ENCODE measurements at places on chromosomes 6 and 20. TPM values are rescaled to one million over a fixed set of nuclear protein-coding genes. Genes with fewer than 3 reads are reported as not detected.

The TMEM239 gene
- total RNA-seq: not detected

The LY6G6F gene
- total RNA-seq: not detected

DNA sequence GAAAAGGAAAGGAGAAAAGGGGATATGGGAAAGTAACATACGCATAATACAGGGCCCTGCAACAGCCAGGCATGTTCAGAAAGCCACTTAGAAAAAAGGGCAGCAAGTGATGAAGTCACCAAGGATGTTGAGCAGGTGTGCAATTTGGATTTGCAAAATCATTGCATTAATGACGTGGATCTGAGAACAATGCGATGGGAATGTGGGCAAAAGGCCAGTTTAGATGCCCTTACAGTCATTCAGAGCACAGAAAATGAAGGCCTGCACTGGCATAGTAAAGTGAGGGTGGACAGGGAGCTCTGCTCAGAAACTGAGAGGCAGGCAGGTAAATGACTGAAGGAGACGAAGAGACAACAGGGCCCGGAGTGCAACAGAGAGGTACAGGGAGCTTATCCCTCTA lies 123.7 kb upstream of the NHSL1 start:
- H3K4me3 ChIP-seq: no peak overlapping the region
- no peak for DNase-seq
- no peaks in the 10 kb centered on the region for H3K36me3 ChIP-seq
- H3K27me3 ChIP-seq: no peaks in the 10 kb centered on the region

DNA sequence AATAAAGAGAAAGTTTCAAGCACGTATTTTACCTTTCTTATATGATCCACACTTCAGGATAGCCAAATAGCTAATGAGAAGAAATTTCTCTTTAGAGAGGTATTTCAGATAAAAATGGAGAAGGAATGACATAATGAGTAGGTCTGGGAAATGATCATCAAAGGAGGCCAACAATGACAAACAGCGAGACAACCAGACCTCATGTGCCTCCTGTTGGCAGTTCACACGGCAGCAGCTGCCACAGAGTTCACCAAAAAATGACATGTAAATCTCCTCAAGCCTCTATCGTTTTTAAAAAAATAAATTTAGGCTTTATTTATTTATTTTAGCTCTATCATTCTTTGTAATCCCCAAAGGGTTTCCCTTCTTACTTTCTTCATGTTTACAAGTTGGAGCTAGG lies 47.7 kb downstream of the SLC2A12 start:
- DNase-seq: no peak
- no peaks in the 10 kb centered on the region for H3K27me3 ChIP-seq
- H3K27ac ChIP-seq: no peak overlapping the region
- H3K4me3 ChIP-seq: no peak overlapping the region
- H3K4me1 ChIP-seq: peaks cover 4% of the 10 kb centered on the region

DNA sequence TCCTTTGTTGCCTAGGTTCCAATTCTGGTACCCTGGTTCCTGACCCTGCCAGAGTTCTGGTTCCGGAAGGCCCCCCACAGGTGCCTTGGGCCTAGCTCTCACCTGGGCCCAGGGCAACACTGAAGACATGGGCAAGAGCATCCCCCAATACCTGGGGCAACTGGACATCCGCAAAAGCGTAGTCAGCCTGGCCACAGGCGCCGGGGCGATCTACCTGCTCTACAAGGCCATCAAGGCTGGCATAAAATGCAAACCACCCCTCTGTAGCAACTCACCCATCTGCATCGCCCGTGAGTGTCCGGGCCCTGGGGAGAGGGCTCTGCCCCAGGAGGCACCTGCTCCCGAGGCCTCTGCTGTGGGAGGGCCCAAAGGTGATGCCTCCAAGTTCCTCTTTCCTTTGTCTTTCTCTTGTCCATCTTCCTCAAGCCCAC lies at the start of gene ARMC12:
ARMC12 (plus strand) TSS at position 51 of the 431 bp plus-strand sequence; CDS start at position 128, 77 bp downstream.
- H3K4me3 ChIP-seq: no peak within 1 kb of the TSS
- no peaks in the 10 kb centered on the region for H3K36me3 ChIP-seq
- DNase-seq: peak; percentile 15

- no peaks in the 10 kb centered on the region for H3K27me3 ChIP-seq
- H3K4me3 ChIP-seq: no peak overlapping the region
- no peak overlapping the region for H3K27ac ChIP-seq
Observed at GRCh38 chr20:55888685-55889084, 116.6 kb downstream of the CBLN4 start.

- no peaks in the 10 kb centered on the region for H3K36me3 ChIP-seq
- no peak overlapping the region for H3K27ac ChIP-seq
- H3K4me3 ChIP-seq: no peak overlapping the region
- no peak for DNase-seq
Observed at GRCh38 chr6:165862813-165863212, 199.8 kb upstream of the PDE10A start.

DNA sequence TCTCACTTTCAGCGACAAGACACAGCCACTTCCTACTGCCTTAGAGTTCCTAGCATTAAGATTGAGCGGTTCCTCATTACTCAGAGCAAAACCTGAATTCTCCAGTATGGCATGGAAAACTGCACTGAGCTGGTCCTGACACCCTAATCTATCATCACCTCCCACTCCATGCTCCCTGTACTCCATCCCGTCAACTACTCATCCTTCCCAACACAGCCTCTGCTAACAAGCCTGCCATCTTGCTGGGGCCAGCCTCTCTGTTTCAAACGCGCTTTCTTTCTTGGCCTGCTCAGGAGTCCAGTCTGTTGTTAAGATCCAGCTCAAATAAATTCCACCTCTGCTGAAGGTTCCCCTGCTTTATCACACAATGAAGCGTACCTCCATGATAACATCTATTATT lies 12.0 kb downstream of the PRKN start:
- H3K36me3 ChIP-seq: no peaks in the 10 kb centered on the region
- no peaks in the 10 kb centered on the region for H3K27me3 ChIP-seq
- H3K27ac ChIP-seq: no peak overlapping the region
- no peaks in the 10 kb centered on the region for H3K4me1 ChIP-seq
- no peak for DNase-seq

DNA sequence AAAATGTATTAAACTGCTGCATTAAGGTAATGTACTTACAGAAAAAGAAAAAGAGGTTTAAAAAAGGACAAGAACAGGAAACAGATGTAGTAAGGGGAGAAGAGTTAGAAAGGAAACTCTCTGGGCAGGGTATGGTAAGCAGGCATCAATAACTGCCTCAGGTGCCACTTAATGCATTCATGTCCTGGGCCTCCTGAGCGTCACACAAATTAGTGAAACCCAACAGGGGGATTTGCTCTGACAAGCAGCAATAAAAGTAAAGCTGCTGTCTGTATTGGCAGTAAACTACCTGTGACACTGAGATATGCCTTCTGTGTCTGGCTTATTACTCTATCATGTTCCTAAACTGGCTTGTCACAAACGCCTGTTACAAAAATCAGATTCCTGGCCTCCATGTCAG lies 1.5 kb upstream of the EFHC1 start:
- H3K4me1 ChIP-seq: peaks cover 46% of the 10 kb centered on the region
- no peak for DNase-seq
- H3K27me3 ChIP-seq: no peaks in the 10 kb centered on the region
- no peaks in the 10 kb centered on the region for H3K36me3 ChIP-seq

DNA sequence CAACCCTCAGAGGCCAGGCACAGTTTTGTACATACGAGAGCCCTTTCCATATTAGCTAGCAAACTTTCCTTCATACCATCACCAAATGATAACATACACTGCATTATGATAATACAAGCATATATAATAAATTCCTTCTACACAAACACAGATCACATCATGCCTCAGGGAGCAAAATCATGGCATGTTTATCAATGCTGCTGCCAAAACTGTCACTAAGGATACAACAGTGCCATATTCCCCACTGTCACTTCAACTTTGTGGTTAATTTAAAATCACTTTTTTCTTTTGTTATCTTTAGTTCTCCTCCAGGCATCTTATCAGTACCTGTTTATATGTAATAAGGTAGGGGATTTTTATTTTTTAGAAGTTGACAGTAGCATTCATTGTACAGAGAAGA lies 196.3 kb downstream of the EPM2A start:
- no peaks in the 10 kb centered on the region for H3K4me1 ChIP-seq
- H3K36me3 ChIP-seq: no peaks in the 10 kb centered on the region
- no peak overlapping the region for H3K4me3 ChIP-seq
- no peaks in the 10 kb centered on the region for H3K27me3 ChIP-seq
- no peak for DNase-seq
- H3K27ac ChIP-seq: no peak overlapping the region

DNA sequence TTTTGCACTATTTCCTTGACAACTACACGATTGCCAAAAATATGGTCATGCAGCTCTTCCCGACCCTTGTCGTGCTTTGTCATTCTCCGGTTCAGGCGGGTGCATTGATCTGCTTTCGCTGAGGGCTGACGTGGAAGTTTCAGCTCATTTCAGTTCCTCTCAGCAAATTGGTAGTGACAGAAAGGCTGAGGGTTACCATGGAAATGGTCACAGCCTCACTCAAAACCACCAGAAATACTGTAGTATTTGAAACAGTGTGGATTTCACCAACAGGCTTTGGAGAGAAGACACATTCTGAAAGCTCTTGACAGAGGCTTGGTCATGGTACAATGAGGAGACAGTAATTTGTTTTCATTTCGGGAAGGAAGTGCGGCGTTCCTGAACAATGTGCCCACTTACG lies 99.7 kb upstream of the EXOC2 start:
- no peak for DNase-seq
- no peaks in the 10 kb centered on the region for H3K27me3 ChIP-seq
- no peaks in the 10 kb centered on the region for H3K4me1 ChIP-seq
- H3K27ac ChIP-seq: no peak overlapping the region
- H3K36me3 ChIP-seq: no peaks in the 10 kb centered on the region

GRCh38 chr6:163485388-163485851 lies 70.9 kb downstream of the QKI start:
- no peak overlapping the region for H3K27ac ChIP-seq
- no peak overlapping the region for H3K4me3 ChIP-seq
- no peak for DNase-seq

DNA sequence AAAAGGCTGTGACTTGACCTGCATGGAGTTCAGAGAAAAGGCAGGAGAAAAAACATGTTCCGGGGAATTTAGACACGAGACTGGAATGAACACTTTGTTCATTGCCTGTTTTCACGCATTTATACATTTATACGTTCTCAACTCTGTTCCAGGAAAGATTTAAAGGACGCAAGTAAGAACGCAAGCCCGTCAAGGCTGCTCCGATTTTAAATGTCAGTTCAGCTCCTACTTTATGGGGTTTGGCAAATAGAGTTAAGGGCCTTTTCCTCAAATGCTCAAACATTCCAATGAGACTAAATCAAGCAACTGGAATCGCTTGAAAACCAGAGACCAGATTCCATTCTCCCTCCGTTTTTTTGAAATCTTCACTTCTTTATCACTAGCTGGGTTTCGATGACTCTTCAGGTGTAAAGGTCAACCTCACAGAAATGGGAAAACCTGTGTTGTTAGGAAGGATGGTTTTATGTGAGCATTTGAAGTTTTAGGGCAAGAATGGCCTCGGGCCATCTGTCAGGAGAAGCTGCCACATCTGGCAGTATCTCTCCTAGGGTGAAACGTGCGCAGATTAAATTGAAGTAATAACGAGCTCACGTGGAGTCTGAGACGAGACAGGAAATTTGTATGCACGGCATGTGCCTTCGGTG lies 24.9 kb downstream of the TTLL2 start:
- no peaks in the 10 kb centered on the region for H3K36me3 ChIP-seq
- peak overlapping the region; percentile 48 for H3K4me3 ChIP-seq
- no peak for DNase-seq

DNA sequence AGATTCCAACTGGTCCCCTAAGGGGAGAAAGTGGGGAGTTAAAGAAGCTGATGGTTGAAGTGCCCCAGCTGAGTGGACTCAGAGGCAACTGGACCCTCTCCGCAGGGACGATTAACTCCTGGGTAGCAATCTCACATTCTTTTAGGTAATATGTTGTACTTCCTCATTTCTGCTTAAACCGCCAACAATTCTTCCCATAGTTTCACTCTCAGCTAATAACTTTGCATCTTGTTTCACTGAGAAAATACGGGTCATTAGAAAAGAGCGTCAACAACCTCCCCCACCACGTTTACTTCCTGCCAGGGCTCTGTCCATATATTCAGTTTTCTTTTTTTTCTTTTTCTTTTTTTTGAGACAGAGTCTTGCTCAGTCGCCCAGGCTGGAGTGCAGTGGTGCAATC lies 39.5 kb upstream of the CHD6 start:
- no peak overlapping the region for H3K27ac ChIP-seq
- no peak overlapping the region for H3K4me3 ChIP-seq
- H3K27me3 ChIP-seq: peaks cover 6% of the 10 kb centered on the region
- no peak for DNase-seq

DNA sequence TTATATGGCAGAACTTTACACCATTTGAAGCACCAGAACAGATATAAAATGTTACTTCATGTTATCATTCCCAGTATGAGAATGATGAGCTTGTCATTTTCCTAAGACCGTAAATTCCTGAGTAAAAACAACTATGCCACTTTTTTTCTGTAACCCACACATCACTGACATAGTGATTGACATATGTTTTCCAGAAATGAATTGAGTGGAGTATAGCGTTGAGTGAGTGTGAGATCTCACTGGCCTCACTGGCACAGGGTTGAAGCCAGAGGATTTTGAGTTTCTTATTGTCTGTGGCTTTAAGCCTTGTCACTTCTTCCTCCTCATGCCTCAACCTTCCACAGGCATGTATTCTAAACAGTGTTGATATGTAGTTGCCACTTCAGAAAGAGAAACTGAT lies 62.3 kb downstream of the PDE7B start:
- H3K36me3 ChIP-seq: no peaks in the 10 kb centered on the region
- no peak for DNase-seq
- H3K27ac ChIP-seq: no peak overlapping the region
- no peaks in the 10 kb centered on the region for H3K27me3 ChIP-seq

GRCh38 chr20:2657241-2657640 lies 4.8 kb downstream of the NOP56 start:
- H3K27me3 ChIP-seq: no peaks in the 10 kb centered on the region
- H3K4me3 ChIP-seq: no peak overlapping the region
- peaks cover 17% of the 10 kb centered on the region for H3K4me1 ChIP-seq
- H3K36me3 ChIP-seq: peaks cover 15% of the 10 kb centered on the region

GRCh38 chr6:129700666-129701065 lies 9.3 kb downstream of the ARHGAP18 start:
- H3K4me3 ChIP-seq: no peak overlapping the region
- no peaks in the 10 kb centered on the region for H3K27me3 ChIP-seq
- peaks cover 5% of the 10 kb centered on the region for H3K4me1 ChIP-seq
- H3K27ac ChIP-seq: no peak overlapping the region

DNA sequence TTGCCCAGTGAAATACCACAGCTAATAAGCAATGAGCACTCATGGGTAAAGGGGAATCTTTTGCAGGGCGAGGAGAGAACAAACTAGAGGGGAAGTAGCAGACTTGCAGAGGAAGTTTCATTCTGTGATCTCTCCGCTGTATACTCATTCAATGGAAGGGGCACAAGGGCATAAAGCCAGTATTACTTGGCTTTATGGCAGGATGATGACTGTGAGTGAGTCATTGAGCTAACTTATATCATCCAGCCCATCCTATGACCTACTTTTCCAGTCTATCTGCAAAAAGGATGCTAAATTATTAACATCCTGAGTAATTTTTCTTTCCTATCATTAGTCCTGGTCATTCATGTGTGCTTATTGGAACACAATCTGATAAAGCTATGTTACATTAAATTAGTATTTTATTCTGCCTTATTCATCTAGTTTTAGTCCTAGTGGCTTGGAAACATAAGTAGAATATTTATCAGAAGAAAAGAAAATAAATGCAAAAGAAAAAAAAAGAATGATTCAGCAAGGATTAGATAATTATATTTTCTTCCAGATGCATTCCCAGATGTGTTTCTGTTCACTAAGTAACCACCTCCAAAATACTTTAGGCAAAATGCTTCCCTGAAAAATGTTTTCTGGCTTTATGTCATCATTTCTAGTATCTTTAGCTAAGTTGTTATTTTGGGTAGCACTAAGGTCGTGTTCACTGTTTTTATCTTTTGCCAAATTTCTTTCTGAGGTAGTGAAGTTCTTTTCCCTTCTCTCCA lies 471.7 kb downstream of the CDKAL1 start:
- no peaks in the 10 kb centered on the region for H3K36me3 ChIP-seq
- peaks cover 15% of the 10 kb centered on the region for H3K4me1 ChIP-seq
- H3K27me3 ChIP-seq: no peaks in the 10 kb centered on the region
- DNase-seq: no peak

Data from heart right ventricle (tissue), 16 donors.